ENCODE measurements at places on chromosomes 12 and 14.

DNA sequence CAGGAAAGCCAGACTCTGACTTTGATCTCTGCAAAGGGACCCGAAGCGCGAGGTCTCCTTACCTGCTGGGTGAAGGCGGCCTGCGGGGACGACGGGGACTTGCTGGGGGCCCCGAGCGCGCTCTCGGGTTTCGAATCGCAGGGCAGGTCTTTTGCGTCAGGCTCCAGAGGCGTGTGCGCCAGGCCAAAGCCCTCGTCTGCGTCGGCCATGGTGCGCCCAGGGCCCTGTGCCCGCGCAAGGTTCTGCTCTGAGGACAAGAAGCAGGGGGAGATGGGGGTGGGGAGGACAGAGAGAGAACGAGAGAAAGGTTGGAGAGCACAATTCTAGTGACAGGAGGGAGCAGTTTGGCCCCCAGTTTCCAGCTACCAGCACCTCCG, 2.3 kb downstream of the TBX5 start:
- no peak for DNase-seq

- DNase-seq: no peak
Observed at GRCh38 chr12:42482041-42482747, 107.4 kb downstream of the PRICKLE1 start.

DNA sequence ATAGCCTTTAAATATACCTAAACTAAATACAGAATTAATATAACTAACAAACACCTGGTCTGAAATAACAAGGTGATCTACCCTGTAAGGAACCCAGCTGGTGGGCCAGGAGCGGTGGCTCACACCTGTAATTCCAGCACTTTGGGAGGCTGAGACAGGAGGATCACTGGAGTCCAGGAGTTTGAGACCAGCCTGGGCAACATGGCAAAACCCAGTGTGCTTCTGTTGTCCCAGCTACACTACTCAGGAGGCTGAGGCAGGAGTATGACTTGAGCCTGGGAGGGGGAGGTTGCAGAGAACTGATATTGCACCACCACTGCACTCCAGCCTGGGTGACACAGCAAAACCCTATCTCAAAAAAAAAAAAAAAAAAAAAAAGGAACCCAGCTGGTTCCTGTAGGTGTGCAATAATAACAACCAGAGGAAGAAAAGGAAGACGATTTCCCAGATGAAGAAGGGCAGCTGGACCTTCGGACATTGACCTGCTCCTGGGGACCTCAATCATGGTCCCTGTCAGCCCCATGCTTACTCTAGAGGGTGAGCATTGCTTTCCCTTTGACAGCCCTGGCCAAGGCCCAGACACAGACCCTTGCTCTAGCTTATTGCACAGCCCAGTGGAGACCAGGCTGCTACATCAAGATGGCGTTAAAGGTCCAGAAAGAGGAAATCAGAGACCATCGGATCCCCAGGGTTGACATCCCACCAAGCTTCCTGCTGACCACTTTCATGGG, 5.4 kb downstream of the FOS start:
- no peak for DNase-seq

DNA sequence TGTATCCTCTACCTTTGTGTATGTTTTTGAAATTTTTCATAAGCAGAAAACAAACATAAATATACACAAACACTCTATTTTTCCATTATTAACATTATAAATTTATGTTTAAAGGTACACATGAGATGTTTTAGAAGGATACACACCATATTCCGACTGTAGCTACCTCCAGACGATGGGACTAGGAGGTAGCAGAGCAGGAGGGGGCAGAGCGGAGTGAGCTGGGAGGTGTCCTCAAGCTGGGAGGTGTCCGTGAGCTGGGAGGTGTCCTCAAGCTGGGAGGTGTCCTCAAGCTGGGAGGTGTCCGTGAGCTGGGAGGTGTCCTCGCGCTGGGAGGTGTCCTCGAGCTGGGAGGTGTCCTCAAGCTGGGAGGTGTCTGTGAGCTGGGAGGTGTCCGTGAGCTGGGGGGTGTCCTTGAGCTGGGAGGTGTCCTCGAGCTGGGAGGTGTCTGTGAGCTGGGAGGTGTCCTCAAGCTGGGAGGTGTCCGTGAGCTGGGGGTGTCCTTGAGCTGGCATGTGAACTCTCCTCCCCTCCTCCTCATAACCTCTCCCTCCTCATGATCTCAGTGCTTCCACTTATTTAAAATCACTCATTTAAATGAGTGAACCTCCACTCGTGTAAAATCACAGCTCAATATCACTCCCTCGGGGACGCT, 346.9 kb upstream of the SFSWAP start:
- no peak for DNase-seq

- no peak for DNase-seq
Observed at GRCh38 chr14:74465335-74465734, 27.8 kb downstream of the NPC2 start.

- DNase-seq: no peak
Observed at GRCh38 chr14:95516554-95517181, at the start of gene SYNE3. Gene SYNE3, minus strand, starts transcription at chr14:95516650. Its CDS starts 40,829 bp downstream, at chr14:95475821.

GRCh38 chr12:91718326-91718725, 427.3 kb downstream of the BTG1 start:
- DNase-seq: no peak

DNA sequence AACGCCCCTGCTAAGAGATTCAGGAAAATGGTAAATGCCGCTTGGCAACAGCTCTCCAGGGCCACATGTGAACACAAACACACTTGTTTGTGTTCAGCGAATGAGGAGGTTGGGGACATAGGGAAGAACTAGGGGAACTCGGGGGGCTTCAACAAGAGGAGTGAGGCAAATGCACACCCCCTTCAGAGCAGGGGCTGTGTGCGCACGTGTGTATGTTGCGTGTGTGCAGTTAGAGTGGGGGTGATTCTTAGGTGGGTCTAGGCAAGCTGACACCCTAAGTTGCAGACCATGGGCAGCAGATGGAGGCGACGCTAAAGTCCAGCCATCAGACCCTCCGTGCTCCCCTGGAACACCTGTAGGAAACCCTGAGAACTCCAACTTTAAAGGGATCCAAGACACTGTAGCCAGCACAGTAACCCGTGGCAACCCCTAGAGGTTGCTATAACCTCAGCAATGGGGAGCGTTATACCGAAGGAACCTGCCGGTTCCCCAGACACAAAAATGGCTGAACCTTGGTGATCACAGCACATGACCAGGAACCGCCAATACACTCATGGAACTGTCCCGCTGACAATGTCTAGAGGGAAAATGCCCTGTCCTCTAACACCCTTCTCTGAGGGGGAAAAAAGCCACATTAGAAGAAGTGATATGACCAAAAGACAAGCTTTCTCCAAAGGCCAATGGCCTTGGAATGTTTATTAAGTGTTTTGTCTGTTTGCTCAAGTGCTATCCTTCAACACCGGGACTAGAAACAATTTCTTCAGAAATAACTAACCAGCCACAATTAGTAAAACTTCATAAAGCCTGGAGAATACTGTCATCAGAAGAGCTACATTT, 86.5 kb upstream of the CEP83 start:
- peak; percentile 3 for DNase-seq

DNA sequence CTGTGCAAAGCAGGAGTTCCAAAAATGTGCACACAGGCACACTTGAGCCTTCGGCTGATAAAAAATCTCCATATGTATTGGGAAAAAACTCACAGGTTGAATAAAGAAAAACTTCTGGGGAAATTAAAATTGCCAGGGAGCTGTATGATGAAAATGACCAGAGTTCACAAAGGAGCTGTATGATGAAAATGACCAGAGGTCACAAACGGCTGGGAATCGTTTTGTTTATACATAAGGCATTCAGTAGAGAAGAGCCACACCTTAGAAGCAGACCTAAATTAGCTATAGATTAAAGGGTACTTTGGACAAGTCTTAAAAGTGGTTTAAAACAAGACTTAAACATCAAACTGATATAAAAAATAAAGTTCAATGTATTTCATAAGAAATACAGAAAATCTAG, 251.7 kb upstream of the TMEM132C start:
- DNase-seq: no peak

DNA sequence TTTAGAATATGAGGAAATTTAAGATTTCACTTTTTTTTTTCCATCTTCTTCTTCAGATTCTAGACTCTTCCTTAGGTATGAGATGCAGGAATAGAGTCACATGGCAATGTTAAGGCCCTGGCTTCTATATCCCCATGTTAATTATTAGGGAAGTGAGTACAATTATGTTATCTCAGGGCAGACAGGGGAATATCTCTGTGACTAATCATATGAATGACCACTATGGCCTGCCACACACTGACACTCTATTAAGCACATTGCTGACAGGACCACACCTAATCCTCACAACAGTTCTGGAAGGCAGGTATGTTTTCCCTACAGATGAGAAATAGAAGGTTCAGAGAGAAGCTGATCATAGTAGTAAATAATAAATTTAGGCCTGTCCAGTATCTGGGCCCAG, 69.4 kb upstream of the PTPRQ start:
- DNase-seq: no peak

- DNase-seq: no peak
Observed at GRCh38 chr14:89603938-89604480, 187.0 kb upstream of the FOXN3 start.

DNA sequence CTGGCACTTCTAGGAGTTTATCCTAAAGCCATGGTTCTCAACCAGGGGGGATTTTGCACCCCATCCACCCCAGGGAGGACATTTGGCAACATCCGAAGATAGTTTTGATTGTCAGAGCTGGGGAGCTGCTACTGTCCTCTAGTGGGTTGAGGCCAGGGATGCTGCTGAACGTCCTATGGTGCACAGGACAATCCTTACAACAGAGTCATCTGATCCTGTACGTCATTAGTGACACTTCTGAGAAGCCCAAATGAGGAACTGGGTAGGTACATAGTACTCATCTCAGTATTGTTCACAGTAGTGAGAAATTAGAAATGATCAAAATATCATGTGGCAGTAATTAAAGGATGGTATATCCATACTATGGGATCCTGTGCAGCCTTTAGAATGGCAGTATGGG, 185.1 kb downstream of the CHST11 start:
- DNase-seq: no peak

GRCh38 chr14:79967001-79967400, 244.3 kb downstream of the DIO2 start:
- DNase-seq: no peak

GRCh38 chr12:14239350-14239934, 126.0 kb upstream of the ATF7IP start:
- DNase-seq: no peak

- DNase-seq: no peak
Observed at GRCh38 chr14:24804552-24805212, 170.7 kb upstream of the GZMB start.

- no peak for DNase-seq
Observed at GRCh38 chr14:105015242-105015641, 5.6 kb downstream of the CDCA4 start.

DNA sequence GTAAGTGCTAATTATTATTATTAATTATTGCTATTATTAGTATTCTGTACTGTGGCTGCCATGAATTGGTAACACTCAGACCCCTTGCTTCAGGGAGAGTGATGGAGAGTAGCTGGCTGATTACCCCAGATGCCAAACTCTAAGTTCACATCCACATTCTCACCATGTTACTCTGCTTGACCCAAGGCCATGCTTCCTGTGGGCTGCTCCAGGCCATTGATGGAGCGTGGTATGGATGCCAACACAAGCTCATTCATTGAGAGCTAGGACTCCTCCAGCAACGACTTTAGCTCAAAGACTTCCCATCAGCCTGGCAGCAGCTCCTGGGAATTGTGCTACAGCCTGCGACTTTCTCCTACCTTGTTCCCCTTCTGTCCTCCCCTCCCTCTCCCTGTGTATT, 233.4 kb downstream of the MSRB3 start:
- DNase-seq: no peak

- no peak for DNase-seq
Observed at GRCh38 chr14:54864526-54864925, 38.1 kb downstream of the GCH1 start.

DNA sequence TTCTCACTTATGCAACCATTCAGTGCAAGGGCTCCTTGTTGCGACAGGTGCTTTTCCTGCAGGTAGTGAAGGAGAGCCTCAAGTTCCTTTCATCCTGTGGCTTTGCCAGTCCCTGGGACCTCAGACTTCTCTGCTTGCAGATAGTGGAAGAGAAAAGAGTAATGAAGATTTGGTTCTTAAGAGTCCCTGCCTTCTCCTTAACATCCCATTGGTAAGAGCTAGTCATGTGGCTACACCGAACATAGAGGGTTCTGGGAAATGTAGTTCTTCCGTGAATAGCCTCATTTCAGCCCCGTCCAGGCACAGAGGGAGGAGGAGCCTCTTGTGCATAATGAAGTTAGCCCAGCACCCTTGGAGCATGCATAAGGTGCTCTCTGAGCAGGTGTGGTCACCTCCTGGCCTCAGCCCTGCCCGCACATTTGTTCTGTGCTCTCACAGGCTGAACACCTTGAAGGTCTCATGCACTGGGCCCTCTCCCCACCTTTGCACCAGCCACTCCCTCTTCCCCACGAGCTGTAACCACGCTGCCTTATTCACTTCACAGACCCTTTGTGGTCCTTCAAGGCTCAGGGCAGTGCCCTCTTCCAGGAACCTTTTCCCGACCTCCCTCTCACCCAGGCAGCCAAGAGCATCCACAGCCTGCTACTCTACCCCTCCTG, 134.0 kb downstream of the BCL11B start:
- DNase-seq: no peak

GRCh38 chr12:114335607-114336006, 70.3 kb downstream of the TBX5 start:
- no peak for DNase-seq

GRCh38 chr14:102159841-102160240, 20.1 kb downstream of the WDR20 start:
- no peak for DNase-seq

GRCh38 chr12:108787539-108787938, 56.2 kb upstream of the CORO1C start:
- no peak for DNase-seq

Measured in NCI-H524 treated with DMSO at 0.1 percent for 48 hours (cell line).